HepG2 (cell line): ENCODE measurements at places on chromosomes 2 and 18. TPM values are rescaled to one million over a fixed set of nuclear protein-coding genes. Genes with fewer than 3 reads are reported as not detected.

Gene STPG4
- total RNA-seq, result 0.15 TPM in 2 replicates

Gene NEU2
- not detected in 2 replicates for total RNA-seq

Gene CYRIA
- not detected in 2 replicates for total RNA-seq

DNA sequence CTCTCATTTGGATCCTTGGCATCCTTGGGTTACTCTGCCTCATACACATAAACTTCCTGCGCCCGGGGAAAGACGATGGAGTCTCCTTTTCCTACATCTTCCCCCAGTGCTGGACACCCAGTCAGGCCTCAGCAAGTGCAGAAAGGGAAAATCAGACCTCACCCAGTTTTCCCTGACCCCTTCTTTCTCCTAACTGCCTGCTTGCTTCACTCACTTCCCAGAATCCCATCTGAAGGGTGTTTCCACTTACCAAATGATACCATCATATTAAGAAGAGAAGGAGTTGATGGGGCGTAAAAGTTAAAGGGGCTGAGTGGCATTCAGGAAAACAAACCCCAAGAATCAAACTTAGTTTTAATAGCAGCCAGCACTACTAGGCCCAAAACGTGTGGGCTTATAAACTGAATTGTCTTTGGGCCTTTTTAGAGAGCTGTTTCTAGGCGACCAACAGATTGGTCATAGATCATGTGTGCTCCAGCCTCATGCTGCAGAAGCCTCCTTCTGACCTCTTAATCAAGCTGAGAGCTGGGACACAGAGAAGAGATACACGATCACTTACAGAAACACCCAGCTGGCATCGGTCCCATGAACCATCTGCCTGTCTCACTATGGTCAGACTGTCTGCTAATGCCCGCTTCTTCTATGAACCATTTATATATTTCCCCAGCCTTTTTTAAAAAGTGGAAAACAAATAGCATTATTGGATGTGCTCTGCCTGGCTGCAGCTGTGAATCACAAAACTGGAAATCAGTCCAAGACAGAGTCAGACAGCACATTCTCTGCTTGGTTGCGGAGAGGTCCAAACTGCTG, 165.7 kb upstream of the SLC14A2 start:
- DNase-seq, result no peak

- no peak for DNase-seq
Observed at GRCh38 chr18:74146756-74147155, 878 bp downstream of the FBXO15 start.

DNA sequence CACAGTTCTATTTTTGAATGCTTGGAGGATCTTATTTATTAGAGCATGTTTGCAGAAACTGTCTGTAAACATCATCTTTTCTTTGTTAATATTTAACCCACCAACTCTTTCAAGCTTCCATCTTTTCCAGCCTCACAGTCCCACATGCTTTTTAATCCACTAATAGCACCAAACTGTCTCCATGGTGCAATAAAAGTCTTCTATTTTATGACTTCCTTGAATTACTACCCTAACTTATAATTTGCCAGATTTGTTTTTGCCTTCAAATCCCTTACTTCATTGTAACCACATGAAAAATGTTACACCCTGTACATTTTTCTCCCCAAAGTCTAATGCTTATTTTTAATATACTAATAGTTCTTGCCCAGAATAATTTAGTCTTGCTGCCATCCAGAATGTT, 792.6 kb downstream of the PLCL1 start:
- no peak for DNase-seq

GRCh38 chr2:236847023-236847422, 238.7 kb upstream of the COPS8 start:
- DNase-seq, result no peak

DNA sequence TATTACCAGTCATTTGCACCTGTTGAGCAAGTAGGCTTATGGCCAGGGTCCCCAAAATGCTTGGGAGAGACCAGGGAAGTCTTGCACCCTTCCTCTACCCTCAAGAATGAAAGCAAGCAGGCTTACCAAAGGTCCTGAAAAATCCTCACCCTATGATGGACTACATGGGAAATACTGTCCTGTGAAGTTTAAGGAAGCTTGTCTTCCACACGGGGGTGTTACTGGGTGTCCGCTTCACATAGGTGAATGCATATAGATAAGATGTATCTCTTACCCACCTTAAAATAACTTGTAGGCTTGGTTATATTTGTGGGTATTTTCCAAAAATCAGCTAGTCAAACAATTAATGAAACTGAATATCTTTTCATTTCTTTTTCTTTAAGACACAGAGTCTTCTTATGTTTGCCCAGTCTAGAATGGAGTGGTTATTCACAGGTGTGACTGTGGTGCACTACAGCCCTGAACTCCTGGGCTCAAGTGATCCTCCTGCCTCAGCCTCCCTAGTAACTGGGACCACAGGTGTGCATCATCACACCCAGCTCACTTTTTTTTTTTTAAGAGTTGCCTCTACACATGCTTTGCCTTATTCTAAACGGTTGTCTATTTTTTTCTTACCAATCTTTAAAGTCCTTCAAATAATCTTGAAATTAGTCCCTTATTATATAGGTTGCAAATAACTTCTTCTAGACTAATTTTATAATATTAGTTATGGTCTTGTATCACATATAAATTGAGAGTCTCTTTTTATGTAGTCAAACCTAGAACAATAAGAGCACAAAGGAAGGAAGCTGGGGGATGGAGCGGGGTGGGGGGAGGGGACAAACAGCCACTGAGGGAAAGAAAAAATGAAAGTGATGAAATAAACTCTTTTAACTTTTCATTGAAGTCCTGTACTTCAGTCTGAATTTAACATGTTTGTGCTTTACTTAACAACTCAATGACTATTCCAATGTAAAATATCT, 49.0 kb downstream of the CERKL start:
- no peak for DNase-seq

- DNase-seq, result no peak
Observed at GRCh38 chr2:58635801-58636375, 394.8 kb upstream of the FANCL start.
